ENCODE measurements at places on chromosomes 12 and 14.

DNA sequence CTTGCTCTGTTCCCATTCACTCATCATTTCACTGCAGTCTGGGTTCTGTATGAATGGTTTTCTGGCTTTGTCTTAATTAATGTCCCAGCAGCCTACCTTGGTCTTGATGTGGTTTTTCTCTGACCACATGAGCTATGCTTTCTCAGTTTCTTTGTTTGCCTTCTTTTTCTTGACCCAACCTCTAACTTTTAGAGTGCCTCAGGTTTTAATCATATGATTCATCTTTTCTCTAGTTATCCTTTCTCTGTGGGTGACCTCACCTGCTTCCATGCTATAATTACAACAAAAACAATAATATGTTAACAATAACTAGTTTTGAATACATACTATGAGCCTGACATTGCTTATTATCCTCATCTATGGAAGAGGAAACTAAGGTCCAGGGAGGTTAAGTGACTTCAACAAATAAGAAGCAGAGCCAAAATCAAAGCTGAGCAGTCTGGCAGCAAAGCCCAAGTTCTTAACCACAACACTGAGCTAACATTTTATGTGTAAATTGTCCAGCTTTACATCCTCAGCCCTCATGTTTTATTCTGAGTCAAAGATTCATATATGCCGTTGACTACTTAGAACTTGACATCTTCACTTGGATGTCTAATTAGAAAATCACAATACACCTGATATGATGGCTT is 4.7 kb upstream of the EPYC start:
- no peak for DNase-seq

DNA sequence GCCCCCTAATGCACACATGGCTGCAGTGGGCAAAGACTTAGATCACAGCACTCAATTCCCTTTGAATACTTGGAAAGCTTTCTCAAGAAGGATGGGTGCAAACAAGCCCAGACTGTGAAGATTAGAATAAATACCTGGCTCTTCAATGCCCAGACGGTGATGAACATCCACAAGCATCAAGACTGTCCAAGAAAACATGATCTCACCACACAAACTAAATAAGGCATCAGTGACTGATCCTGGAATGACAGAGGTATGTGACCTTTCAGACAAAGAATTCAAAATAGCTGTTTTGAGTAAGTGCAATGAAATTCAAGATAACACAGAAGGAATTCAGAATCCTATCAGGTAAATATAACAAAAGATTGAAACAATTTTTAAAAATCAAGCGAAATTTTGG is 43.8 kb upstream of the ZDHHC17 start:
- DNase-seq = no peak

- no peak for DNase-seq
These were observed 14.7 kb upstream of the LPCAT3 start for GRCh38 chr12:7032990-7033389.

DNA sequence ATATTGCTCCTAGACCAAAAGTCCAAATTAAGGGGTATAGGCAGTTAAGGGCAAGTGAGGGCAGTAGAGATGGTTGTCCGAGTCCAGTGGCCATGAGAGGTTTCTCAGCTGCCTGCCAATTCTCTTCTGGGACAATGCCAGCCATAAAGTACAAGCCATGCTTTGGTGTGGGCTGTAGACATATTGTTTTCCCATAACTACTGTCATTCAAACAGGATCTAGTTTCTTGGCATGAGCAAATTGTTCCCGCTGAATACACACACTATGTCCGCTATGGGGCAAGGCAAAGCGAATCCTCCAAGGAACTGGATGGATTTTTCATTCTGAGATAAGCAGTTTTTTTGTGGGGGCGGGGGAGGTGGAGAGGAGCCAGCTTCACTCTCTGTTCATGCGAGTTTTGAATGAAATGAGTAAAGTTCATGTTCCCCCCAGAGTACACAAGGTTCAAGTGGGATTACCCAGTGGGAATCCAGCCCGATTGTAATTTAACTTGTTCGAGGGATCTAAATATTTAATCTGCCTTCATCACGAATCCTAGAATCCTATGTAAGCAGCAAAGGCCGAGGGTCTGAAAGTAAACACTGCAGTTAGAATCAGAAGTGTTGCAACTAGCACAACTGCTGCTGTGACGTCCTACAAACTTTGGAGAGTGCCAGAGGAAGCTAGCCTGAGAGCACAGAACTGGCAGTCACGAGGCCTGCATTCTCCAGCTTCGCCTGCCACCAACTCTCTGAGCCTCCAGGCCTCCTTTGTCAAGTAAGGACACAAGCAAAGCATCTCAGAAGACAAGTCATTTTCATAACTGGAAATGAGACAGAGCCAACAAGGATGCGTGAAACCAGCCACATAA is 137.0 kb downstream of the CRADD start:
- DNase-seq = no peak

DNA sequence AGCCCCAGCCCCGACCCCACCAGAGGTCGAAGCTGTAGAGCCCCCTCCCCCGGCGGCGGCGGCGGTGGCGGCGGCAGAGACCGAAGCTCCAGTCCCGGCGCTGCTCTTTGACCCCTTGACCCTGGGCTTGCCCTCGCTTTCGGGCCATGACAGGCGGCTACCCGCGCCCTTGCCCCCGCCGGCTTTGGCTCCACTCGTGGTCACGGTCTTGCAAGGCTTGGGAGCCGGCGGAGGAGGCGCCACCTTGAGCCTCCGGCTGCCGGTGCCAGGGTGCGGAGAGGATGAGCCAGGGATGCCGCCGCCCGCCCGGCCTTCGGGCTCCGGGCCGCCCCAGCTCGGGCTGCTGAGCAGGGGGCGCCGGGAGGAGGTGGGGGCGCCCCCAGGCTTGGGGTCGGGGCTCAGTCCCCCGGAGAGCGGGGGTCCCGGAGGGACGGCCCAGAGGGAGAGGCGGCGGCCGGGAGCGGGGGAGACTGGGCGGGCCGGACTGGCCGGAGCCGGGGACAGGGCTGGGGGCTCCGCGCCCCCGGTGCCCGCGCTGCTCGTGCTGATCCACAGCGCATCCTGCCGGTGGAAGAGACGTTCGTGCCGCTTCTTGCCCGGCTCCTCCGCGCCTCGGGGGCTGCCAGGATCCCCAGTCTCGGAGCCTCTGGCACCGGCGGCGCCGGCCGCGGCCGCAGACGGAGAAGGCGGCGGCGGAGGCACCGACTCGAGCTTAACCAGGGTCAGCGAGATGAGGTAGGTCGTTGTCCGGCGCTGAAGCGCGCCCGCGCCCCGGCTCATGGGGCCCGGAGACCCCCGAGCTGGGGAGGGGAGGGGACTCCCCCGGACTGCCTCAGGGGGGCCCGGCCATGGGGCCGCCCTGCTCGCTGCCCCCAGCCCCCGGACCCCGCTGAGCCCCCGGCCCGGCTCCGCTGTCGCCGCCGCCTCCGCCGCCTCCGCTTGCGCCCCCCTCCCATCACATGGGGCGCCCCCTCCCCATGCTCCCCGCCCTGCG is 778 bp downstream of the AGAP2 start:
- no peak for DNase-seq

GRCh38 chr12:124759841-124760503 is 103.7 kb downstream of the SCARB1 start:
- peak; percentile 46 for DNase-seq

DNA sequence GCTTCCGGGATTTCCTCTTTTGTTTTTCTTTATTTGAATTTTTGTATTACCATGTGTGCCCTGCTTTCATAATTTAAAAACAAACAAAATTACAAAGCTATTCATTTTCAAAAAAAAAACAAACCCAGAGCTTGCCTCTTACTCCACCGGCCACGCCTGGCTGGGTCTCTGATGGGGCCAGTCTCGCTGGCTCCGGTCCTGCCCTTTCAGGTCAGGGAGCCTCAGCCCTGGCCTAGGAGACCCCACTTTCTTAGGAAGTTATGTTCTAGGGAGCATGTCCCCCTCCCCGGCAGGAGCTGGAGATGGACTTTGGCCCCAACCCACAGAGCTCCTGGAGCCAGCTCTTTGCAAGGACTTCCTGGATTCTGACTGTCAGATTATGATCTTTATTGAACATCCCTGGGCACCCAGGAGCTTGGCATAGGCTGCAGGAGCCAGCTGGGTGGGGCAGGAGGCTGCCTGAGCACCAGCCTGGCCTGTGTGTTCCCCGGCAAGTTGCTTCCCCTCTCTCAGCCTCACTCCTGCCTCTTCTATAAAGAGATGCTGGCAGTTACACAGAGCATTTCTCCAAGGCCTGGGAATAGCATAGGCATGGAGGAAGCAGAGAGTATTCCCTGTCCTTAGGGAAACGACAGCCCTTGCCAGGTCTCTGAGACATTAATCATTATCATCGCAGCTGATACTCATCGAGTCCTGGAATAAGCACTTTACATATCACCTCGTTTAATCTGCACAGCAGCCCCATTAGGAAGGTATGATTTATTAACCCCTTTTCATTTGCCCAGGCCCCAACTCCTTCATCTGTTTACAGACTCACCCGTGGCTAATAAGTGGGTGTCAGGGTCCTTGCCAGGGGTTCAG is 3.5 kb downstream of the DEGS2 start:
- DNase-seq = no peak

- DNase-seq = no peak
These were observed 19.5 kb downstream of the FIGNL2 start for GRCh38 chr12:51829011-51829481.

- DNase-seq = no peak
These were observed 86.9 kb downstream of the FSCB start for GRCh38 chr14:44420226-44420625.

DNA sequence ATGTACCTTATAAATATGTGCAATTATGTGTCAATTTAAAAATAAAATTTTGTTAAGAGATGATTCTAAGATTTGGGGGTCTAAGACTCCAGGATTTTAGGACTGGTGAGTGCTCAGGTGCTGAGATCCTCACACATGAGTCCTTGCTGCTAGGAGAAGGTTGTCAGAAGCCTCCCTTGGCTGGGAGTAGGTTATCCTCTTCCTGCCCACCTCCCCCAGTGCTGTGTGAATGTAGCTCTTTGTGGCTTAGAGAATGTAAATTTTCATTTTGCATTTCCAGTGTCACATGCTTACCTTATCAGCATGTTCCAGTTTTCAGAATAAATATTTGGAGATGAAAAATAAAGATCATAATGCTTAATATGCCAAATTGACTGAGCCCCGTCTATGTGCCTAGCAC is 114.2 kb upstream of the MDM1 start:
- no peak for DNase-seq

DNA sequence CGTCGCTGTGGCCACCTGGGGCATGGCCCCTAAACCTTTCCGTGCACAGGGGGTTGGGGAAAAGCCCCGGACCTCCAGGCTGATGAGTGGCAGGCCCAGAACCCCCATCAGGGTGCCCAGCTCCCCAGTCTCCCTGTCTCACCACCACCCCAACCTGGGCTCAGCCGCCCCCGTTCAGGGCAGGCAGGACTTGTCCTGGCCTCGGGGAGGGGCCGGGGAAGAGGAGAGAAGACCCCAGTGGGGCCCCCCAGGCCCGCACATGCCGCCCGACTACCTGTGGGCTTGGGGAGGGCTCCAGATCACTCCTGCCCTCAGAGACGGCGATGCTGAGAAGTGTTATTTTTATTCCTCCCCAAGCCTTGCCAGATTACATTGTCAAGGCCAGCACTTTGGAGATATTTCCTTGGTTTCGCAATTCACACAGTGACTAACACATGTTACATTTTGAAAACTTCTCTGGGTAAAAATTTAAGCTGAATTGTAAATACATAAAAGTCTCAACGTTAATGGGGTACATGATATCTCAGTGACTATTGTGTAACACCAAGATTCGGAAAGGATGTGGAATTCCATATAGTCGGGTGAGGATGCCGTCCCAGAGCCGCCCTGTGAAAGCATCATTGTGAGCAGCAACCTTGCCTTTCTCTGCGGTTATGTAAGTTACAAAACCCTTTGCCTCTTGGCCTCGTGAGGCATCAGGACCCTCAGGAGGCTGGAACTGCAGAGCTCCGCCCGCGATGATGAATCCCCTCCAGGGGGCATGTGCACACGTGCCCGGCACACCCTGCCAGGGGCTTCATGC is 85.6 kb upstream of the DIO3 start:
- no peak for DNase-seq

GRCh38 chr14:36075203-36075602 is 101.3 kb downstream of the PTCSC3 start:
- no peak for DNase-seq

DNA sequence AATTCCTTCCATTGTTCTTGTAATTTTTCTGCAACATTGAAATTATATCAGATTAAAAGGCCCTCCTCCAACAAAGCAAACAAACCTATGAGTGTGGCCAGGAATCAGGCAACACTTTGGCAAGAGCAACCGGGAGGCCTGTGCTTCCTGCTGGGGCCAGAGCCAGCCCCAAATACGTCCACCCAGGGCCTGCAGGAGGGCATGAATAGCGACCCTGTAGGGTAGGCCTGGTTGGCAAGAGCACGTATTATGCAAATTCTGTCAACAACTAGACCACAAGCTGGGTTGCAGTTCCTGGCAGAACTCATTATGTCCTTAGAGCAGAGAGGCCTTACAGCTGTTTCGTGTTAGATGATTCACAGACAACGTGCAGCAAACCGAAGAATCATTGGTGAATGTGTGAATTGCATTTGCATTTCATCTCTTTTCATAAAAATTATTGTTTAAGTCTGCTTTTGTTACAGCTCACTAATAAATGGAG is 26.9 kb upstream of the LGALS3 start:
- DNase-seq = peak; percentile 56

DNA sequence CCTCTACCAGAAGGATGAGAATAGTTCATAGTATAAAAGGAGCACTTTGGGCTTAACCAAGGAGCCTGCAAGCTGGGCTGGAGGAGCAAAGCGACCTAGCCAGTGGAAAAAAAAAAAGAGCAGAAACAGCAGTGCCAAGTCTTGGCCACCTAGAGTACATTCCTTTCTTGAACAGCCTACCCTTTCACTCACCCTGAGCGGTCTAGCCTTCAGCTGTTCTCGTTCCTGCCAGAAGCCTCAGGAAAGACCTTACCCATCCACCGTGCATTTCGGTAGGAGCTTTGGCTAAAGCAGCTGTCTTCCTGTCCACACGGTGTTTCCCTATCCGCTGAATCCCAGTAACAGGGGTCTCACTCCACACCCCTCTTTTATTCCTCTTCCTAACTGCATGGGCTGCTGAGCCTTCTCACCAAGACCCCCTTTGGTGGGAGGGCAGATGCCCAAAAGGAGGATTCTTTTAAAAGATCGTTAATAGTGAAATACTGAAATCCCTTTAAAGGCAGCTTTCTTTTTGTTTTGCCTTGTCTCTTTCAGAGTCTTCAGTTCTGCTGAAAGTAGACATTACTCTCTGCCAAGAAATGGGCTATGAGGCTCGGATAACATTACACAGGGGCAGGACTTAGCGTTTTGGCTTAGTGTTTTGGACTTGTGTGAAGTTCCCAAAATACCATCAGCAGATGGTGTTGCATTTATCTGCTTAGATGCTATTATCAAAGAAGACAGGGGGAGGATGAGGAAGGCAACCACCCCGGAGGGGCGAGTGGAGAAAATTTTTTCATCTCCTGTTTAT is 88.5 kb upstream of the METAP2 start:
- no peak for DNase-seq

GRCh38 chr12:225012-225411 is 11.1 kb upstream of the SLC6A12 start:
- DNase-seq = no peak

GRCh38 chr14:20441461-20441860 is 5.5 kb upstream of the KLHL33 start:
- no peak for DNase-seq

- DNase-seq = no peak
These were observed 76.1 kb downstream of the NUAK1 start for GRCh38 chr12:106062693-106063092.

GRCh38 chr12:94025068-94025467 is 123.3 kb upstream of the PLXNC1 start:
- DNase-seq = no peak

GRCh38 chr14:22558221-22558913 is 30.7 kb downstream of the DAD1 start:
- DNase-seq = no peak
